CD8-positive, alpha-beta T cell (primary cell): ENCODE measurements at places on chromosomes 7 and 10.

GRCh38 chr10:56912043-56912442, 551.0 kb upstream of the ZWINT start:
- DNase-seq = no peak

GRCh38 chr7:24755541-24756407, 1.5 kb downstream of the GSDME start:
- DNase-seq = no peak

GRCh38 chr10:115157357-115157756, 64.2 kb downstream of the ATRNL1 start:
- DNase-seq = no peak

DNA sequence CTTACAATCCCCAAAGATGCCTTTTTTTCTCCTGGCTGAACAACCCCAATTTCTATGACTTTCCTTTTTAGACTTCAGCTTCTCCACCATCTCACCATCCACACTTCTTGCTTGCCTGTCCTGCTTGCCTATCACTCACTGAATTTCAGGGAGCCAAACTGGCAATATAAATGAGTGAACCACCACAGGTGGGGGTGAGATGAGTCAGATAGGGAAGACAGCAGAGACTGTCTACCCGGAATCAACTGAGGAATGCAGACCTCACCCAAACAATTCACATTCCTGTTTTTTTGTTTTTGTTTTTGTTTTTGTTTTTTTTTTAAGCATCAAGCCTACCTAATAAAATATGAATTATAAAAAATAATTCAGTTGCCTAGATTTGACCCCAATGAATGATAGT, 273.8 kb downstream of the NRG3 start:
- no peak for DNase-seq

GRCh38 chr7:128171-129080, 63.9 kb upstream of the FAM20C start:
- no peak for DNase-seq

GRCh38 chr10:28429573-28430216, 103.2 kb upstream of the WAC start:
- DNase-seq = no peak

DNA sequence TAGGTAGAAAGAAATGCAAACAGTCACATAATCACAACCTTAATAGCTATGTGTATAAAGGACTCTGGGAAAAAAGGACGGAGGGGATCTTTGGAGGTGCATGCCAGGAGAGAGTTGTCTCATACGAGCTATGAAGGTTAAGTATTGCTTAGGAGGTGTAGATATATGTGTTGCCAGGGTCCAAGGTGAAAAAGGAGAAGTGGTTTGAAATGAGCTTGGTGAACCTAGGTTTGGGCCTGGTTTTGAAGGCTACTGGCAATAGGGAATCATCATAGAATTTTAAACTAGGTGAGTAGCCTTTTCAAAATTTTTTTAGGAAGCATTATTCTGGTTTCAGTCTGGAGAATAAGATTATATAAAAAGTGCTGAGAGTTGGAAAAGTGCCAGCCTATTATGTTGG, 336.8 kb downstream of the AUTS2 start:
- DNase-seq = no peak

GRCh38 chr10:23368816-23369640, 24.4 kb upstream of the C10orf67 start:
- peak; percentile 14 for DNase-seq

- no peak for DNase-seq
Measured at GRCh38 chr10:55410415-55410885, 609.4 kb upstream of the PCDH15 start.

DNA sequence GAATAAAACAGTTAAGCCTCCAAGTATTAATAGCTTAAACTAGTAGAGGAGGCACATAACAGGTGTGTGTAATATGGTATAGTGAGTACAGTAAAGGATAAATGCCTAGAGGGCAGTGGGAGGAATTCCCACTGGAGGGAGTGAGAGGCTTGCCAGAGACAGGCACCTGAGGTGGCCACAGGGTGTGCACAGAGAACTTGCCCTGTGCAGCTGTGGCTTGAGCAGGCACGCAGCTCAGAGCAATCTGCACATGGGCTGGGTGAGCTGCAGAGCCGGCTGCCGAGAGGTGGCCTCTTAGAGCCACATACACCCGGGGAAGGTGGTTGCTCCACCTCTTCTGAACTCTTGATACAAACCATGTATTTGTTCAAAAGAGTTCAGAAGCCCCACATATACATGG, 237.1 kb downstream of the COBL start:
- DNase-seq = no peak

DNA sequence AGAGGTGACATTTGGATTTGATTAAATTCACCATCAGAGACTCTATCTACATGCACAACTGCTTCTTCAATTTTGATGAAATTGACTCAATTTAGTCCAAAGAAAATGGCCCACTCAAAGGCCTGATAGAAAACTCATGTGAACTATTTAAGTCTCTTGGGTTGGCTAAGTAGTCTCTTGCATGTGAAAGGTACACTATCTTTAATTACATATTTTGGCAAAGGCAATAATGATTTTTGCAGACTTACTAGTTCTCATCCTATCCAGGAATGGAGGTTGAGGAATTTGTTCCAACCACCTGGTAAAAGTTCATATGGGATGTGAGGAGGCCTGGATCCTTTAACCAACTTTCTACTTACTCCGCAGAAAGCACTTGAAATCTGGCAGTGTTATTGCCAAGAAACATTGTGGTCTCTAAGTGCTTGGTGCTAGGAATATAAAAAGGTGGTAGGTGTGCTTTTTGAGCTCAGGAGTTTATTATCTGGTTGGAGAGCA, 618.6 kb upstream of the MKI67 start:
- no peak for DNase-seq

GRCh38 chr7:100875356-100875751, 451 bp downstream of the SRRT start:
- peak; percentile 55 for DNase-seq

- DNase-seq = no peak
Measured at GRCh38 chr10:122233857-122234348, 37.2 kb upstream of the BTBD16 start.

DNA sequence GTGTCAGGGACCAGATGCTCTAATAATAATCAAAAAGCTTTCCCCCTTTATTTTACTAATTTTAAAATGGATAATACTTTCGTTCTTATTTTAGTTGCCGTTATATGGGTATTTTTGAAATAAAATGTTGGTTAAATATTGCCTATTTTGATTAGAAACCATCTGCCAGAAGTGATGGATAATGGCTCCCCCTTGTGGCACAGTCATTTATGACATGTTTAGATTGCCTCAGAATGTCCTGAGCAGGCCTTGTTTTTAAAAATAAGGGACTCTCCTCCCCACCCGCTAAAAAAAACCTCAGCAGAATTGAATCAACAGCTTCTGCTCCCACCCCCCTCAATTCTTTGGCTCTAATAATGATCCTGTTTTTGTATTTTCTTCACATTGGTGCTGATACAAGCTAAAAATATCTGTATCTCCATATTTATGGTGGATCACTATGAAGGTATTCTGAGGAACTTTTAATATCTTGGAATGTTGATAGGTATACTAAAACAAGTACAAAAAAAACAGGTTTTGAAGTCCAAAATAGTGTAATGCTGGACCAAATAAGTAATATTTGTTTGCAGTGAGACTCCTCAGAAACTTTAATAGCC, 38.8 kb downstream of the TMEM60 start:
- peak; percentile 81 for DNase-seq

- no peak for DNase-seq
Measured at GRCh38 chr7:70728872-70729552, 402.9 kb upstream of the GALNT17 start.

DNA sequence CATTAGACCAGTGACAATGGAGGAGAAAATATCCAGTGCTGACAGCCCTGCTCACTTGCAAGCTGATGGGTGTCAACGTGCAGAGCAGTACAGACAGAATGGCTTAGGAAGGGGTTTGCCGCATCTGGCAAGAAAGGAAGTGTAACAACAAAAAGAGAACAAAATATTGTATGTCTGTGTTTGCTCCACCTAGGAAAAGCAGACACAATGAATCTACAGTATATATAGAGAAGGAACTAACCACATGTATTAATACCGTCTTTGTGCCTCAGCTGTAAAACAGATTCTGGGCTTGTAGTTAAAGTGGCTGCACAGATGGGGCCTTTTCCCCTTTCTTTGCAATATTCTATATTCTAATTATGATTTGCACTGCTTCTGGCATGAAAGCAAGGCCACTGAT, 281.1 kb upstream of the MEOX2 start:
- DNase-seq = no peak

- DNase-seq = no peak
Measured at GRCh38 chr7:50735333-50735732, 47.4 kb downstream of the GRB10 start.

DNA sequence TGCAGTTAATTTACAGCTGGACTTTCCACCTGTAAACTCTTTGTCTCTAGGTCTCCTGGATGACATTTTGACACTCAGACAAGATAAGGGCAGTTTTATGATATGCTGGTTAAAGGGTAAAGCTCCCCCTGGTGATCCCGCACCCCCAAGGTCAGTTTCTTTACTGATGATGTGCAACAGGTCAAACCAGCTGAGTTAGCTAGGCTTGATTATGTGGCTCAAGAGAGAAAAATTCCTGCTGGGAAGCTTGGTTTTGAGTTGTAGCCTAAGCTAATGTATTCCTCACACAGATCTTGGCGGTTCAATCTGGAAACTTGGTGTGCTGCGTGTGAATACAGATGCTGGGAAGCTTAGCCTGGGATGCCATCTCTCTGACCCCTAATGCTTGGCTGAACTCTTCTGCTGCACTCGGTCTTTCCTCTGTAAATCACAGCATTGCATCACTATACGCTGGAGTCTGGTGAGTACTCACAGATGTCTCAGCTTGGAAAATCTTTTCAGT, 11.4 kb upstream of the AKR1D1 start:
- DNase-seq = no peak

DNA sequence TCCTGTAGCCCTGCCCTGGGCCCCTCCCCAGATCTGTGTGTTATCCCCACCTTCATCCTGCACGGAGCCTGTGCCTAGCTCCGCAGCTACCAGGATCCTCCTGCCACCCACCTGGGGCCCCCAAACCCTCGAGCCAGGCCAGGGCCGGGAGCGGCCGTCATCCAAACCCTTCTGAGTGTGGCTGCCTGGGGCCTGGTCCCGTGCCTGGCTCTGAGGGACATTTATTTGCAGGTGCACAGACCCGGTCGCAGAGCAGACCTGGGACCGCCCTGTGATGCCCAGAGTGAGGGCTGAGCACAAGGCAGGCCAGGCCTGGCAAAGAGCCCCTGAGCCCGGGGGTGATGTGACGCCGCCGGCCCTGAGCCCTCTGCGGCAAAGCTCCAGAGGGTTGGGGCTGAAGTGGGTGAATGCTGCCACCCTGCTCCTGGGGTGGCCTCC, 27.4 kb upstream of the INPP5A start:
- DNase-seq = no peak

GRCh38 chr10:73589563-73590126, 1.5 kb downstream of the USP54 start:
- DNase-seq = no peak

DNA sequence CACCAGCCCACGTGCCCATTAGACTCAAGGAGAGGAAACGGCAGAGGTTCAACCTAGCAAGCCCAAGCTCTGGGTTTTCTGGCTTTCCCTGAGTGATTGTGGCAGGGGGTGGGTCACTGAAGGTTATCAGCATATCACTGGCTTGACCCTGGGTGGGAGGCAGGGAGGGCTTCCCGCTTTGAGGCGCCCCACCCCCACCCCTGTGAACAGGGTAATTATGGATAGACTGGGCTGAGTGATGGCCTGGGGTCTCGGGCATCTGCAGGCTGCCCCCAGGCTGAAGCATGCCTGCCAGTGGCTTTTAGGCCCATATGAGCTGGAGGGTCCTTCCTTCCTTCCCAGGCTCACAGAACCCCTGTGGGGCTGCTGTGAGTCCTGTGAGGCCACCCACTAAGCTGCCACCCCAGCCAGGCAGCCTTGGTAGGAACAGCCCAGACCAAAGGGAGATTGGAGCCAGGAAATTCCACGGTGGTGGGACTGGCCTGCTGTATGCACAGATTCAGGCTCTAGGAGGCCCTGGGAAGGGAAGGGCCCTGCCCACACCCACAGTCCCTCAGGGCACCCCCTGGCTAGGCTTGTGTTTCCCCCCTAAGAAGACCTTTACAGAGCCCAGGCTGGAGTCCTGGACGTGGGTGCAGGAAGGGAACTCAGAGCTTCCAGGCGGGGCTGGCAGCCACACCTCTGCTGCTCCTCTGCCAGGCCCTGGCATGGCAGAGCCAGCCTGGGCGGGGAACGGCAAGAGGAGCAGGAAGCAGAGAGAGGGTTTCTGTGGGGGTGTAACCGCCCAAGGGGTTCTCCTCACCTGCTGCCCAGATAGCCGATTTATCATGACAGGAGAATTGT, 33.1 kb downstream of the GPRIN2 start:
- DNase-seq = no peak

DNA sequence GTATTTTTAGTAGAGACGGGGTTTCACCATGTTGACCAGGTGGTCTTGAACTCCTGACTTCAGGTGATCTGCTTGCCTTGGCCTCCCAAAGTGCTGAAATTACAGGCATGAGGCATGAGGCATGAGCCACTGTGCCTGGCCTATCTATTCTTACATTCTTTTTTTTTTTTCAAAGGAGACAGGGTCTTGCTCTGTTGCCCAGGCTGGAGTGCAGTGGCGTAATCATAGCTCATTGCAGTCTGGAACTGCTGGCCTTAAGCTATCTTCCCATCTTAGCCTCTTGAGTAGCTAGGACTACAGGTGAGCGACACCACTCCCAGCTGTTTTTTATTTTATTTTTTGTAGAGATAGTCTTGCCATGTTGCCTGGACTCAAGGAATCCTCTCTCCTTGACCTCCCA, 20.5 kb downstream of the RSBN1L start:
- no peak for DNase-seq

DNA sequence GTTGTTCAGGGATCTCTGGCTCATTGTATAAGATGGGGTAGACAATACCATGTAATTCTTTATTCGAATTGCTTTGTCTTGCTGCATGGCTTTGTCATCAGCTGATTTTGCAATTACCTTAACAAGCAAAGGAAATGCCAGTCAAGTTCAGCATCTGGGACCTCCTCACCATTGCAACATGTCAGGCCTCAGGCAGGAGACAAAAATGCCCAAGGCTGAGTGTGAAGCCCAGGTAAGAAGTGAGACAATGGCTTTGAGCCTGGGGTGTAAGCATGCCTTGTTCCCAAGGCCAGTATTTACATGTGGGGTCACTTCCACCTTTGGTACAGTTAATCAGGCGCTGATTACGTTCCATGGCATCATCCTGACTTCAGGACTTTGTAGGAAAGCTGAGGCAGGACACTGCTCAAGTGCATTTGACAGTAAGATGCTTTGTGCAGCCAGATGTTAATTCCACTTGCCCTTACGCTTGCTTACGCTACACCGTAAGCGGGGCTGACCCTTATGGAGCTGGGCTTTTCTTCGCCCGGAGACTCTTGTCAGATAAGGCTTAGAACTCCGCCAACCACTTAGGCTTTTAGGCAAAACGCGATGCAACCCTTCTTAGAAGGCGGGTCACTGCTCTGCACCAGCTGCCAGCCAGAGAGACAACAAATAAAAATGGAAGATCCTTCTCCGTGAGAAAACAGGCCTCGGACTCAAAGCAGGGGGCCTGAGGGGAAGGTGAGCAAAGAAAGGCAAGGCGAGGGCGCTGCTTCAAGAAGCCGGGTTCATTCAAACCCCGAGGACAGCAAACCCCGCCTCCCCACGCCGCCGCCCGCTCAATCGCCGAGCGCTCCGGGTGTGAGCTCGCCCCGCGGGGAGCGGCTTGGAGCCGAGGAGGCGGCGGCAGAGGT, 1.3 kb upstream of the SP4 start:
- no peak for DNase-seq
